ENCODE measurements at places on chromosomes 4 and X.

DNA sequence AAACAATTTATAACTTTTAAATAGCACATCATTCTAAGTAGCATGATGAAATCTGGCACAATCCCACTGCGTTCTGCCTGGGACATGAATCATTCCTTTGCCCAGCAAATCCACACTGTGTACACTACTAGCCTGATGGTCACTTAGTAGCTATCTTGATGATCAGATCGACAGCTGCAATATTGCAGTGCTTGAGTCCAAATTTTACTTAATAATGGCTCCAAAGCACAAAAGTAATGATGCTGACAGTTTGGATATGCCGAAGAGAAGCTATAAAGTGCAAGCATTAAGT lies 86.6 kb upstream of the NPNT start:
- no peak for DNase-seq

- no peak for DNase-seq
These were observed 45.1 kb upstream of the KDR start for GRCh38 chr4:55170462-55170861.

- DNase-seq: no peak
These were observed 53.2 kb downstream of the HMGB2 start for GRCh38 chr4:173280998-173281397.

- no peak for DNase-seq
These were observed 111.5 kb downstream of the GNL3L start for GRCh38 chrX:54641530-54641929.

GRCh38 chr4:172573899-172574298 lies 594.7 kb upstream of the GALNT7 start:
- no peak for DNase-seq

- no peak for DNase-seq
These were observed 7.2 kb downstream of the FAM53A start for GRCh38 chr4:1676605-1677525.

DNA sequence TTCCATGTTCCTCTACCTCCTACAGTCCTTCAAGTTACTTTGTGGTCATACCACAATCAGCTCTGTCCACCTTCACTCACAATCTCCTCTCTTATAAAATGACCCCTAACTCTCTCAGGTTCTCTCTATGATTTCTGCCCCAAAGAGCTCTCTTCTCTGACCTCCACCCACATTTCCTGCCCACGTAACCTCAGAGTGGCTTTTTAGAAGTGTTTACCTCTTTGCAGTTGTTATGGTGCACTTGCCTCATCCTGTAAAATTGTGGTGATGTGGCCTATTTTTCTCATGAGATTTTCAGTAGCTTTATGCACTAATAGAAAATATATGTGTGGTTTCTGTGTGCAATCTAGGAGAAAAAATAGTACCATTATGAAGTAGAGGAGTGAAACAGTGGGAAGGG lies 215.8 kb downstream of the PACRGL start:
- no peak for DNase-seq

- DNase-seq: no peak
These were observed 390.9 kb downstream of the FAT4 start for GRCh38 chr4:125705681-125706080.

DNA sequence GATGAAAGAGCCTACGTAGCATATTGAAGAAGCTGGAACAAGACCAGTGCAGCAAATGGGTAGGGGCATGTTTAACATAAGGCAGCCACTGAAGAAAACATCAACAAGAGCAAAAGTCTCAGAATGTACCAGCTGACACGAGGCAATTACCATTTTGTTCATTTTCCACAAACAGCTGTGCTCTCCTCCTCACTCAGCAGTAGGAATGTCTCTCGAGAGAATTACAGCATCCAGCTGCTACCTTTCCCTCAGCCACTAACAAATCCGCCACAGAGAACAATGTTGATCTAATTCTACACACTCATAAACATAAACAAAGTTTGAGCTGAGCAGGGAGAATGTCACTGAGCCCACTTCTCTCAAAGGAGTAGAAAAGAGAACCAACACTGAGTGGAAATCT lies 68.0 kb downstream of the OPHN1 start:
- DNase-seq: no peak

- no peak for DNase-seq
These were observed 43.7 kb downstream of the MAGEC1 start for GRCh38 chrX:141947350-141947749.

DNA sequence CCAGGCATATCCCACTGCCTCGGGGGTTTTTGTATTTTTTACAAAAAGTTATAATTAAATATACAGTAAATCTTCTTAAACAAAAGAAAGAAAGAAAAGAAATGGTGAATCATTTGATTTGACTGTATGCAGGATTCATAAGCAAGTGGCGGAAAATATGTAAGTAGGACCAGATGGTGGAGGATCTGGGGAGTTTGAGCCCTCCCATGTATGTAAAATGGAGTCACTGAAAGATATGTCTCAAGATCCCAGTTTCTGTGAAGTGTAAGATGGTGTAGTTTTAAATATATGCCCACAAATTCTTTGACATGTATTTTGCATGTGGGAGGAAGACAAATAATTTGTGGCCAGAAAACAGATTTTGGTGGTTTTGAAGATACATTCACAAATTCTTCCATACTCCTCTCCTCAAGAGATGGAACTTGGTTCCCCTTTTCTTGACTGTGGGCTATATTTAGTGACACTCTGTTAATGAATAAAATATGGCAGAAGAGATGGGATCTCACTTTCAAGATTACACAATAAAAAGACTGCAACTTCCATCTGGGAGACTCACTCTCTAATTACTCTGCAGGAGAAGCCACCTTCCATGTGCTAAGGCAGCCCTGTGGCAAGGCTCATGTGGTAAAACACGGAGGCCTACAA lies 133.6 kb upstream of the S100G start:
- no peak for DNase-seq

GRCh38 chr4:39259571-39260330 lies 77.4 kb downstream of the WDR19 start:
- no peak for DNase-seq

DNA sequence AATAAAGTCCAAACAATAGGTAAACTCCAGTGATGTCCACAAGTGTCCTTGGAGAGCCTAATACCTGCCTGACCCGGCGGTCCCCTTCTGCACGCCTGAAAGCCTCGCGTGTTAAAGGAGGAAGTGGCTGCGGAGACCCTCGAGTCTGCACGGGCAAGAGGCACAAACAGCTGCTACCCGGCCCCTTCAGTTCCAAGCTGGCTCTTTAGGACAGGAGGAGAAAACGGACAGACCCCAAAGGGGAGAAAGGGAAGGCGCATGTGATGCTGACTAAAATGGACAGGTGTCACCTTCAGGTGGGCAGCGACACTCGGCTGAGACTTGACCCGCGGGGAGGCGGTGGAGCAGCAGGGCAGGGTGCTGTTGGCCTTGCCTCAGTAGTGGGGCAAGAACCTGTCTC lies 102.7 kb upstream of the TENM3 start:
- no peak for DNase-seq

GRCh38 chr4:112172180-112172579 lies 26.9 kb downstream of the FAM241A start:
- DNase-seq: no peak

DNA sequence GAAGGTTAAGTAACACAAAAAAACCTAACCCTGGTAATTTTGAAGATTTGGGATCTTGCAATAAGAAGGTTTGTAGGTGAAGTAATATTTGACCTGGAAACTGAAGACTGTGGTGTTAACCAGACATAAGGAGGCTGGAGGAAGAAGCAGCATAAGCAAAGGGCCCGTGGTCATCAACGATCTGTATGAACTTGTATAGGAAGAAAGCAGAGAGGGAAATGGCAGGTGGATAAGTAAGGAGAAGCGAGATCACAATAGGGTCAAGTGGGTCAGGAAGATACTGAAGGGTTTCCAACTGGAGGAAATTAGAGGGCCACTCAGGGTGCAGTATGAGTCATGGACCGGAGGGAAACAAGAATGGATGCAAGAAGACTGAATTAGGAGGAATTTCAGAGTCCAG lies 103.8 kb upstream of the SORBS2 start:
- no peak for DNase-seq

DNA sequence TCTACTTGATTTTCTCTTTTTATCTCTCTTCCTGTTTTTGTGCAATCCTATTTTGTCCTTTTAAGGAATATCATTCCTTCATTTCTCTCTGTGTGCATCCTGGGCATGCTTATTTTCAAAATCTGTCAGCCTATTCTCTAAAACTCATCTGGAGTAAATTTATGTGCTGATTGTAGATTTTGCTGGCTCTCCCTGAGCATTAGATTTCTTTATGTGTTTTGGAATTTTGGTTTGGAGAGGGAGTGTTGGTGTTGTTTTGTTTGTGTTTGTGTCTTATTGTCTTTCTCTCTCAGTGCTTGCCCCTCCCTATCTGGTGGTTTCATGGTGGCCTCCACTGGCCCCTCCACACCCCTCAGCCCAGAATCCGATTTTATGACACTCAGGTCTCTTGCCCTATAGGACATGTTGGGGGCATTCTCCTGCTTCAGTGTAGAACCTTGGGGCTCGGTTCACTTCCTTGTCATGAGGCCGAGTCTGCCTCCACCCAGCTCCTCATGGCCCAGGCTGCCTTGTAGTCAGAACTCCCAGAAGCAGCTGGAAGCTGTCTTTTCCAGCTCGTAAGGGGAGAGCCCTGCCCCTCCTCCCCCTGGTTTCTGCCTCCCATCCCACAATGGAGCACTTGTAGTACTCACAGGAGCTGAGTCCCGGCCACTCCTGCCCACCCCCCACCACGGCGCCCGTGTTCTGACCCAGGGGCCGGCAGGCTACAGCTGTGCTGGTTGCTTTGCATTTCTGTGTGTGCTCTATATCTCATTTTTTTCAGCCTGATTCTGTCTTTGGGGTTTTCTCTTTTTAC lies 24.5 kb upstream of the PJA1 start:
- no peak for DNase-seq

- DNase-seq: no peak
These were observed 49.4 kb downstream of the ARHGEF6 start for GRCh38 chrX:136731207-136731782.

DNA sequence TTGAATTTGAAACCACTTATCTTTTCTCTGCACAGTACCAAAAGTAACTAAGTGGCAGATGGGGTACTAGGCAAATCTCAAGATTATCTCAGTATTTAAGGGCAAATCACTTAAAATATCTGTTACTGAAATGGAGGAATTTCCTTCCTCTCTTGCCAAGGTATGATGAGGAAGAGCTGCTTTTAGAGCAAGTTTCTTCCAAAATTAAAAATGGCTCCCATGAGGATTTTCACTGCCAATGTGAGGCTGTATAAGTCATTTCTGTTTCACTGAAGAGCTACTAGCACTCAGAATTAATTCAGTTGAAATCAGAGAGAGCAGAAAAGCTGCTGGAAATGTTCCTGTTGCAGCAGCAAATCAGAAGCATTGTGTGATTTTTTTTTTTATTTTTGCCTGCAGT lies 43.4 kb downstream of the GABRB1 start:
- DNase-seq: no peak

DNA sequence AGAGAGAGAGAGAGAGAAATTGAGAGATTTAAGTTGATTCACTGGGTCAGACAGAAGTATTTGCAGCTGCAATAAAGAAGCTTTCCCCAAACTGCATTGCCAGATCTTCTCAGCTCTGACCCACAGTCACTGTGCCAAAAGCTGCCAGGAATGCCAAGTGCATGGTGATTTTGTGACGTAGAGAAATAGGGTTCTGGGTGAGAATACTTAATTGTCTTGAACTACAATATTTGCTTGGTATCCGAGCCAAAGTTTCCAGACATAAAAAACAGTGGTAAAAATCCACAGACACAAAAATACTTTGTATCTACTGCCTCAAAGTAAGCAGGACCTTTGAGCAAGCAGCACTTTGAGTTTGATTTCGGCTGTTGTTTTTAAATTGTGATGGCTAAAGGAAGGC lies 331.1 kb downstream of the GRID2 start:
- no peak for DNase-seq

All from NCI-H1930 (cell line).